Hair follicular keratinocyte (primary cell): ENCODE measurements at places on chromosomes 5 and 9. TPM values are rescaled to one million over a fixed set of nuclear protein-coding genes. Genes with fewer than 3 reads are reported as not detected.

SOWAHA gene
- total RNA-seq: not detected in 2 replicates

DNM1 gene
- 0.16 and 0.27 TPM in 2 replicates for total RNA-seq

NUTM2F gene
- not detected in 2 replicates for total RNA-seq

EPB41L4A gene
- total RNA-seq: 1.3 and 6.8 TPM in 2 replicates

KIAA1958 gene
- total RNA-seq: 0.78 and 1.3 TPM in 2 replicates

GRXCR2 gene
- total RNA-seq: not detected in 2 replicates

TRPM3 gene
- not detected in 2 replicates for total RNA-seq

FAM81B gene
- total RNA-seq: not detected in 2 replicates

GMCL2 gene
- total RNA-seq: not detected in 2 replicates

PHF24 gene
- total RNA-seq: 0.27 and 0.62 TPM in 2 replicates

OR1Q1 gene
- total RNA-seq: not detected in 2 replicates

C7 gene
- 1.6 TPM in 1 of 2 replicates, not detected in the other for total RNA-seq

NR2F1-AS1 gene
- total RNA-seq: 0.11 TPM in 1 of 2 replicates, not detected in the other

PAEP gene
- not detected in 2 replicates for total RNA-seq

DIAPH1 gene
- total RNA-seq: 99.0 and 100 TPM in 2 replicates

COL5A1 gene
- 10.5 and 10.9 TPM in 2 replicates for total RNA-seq

SLC6A7 gene
- total RNA-seq: not detected in 2 replicates

NTMT1 gene
- 38.3 and 73.1 TPM in 2 replicates for total RNA-seq

GKAP1 gene
- 0.08 and 0.80 TPM in 2 replicates for total RNA-seq

VPS13A gene
- 10.3 and 17.2 TPM in 2 replicates for total RNA-seq

TMEFF1 gene
- total RNA-seq: 0.11 and 0.62 TPM in 2 replicates

C9orf72 gene
- 5.5 and 9.8 TPM in 2 replicates for total RNA-seq

DNAJA1 gene
- total RNA-seq: 53.0 and 93.5 TPM in 2 replicates

LRRC19 gene
- total RNA-seq: 0.23 TPM in 1 of 2 replicates, not detected in the other

BRINP1 gene
- total RNA-seq: 0.47 TPM in 1 of 2 replicates, not detected in the other

C1QTNF2 gene
- not detected in 2 replicates for total RNA-seq

C9orf50 gene
- not detected in 2 replicates for total RNA-seq

LHX3 gene
- not detected in 2 replicates for total RNA-seq

PHF19 gene
- 24.9 and 50.8 TPM in 2 replicates for total RNA-seq

KIF20A gene
- total RNA-seq: 13.8 and 45.5 TPM in 2 replicates

TUBB4B gene
- 439 and 1,151 TPM in 2 replicates for total RNA-seq

RNF180 gene
- 1.8 and 3.2 TPM in 2 replicates for total RNA-seq

NR3C1 gene
- 23.6 and 34.8 TPM in 2 replicates for total RNA-seq

SOHLH1 gene
- total RNA-seq: not detected in 2 replicates

CARD9 gene
- total RNA-seq: 0.08 and 0.19 TPM in 2 replicates

PCDH1 gene
- total RNA-seq: 0.49 and 5.6 TPM in 2 replicates

FGF10 gene
- not detected in 2 replicates for total RNA-seq

ADAMTS6 gene
- total RNA-seq: 22.0 and 24.4 TPM in 2 replicates

MORN5 gene
- total RNA-seq: not detected in 2 replicates

COL23A1 gene
- total RNA-seq: 0.16 TPM in 1 of 2 replicates, not detected in the other

GDF9 gene
- total RNA-seq: 0.42 TPM in 1 of 2 replicates, not detected in the other

ZBTB34 gene
- 1.3 and 2.0 TPM in 2 replicates for total RNA-seq

FAM170A gene
- not detected in 2 replicates for total RNA-seq

ISL1 gene
- not detected in 2 replicates for total RNA-seq

ADRA1B gene
- 0.78 and 1.1 TPM in 2 replicates for total RNA-seq

SIMC1 gene
- 4.5 and 6.3 TPM in 2 replicates for total RNA-seq

LSM11 gene
- 2.1 and 2.3 TPM in 2 replicates for total RNA-seq

PLPPR1 gene
- total RNA-seq: not detected in 2 replicates

TEX48 gene
- total RNA-seq: not detected in 2 replicates
